ENCODE measurements at places on chromosomes 12 and 14. TPM values are rescaled to one million over a fixed set of nuclear protein-coding genes. Genes with fewer than 3 reads are reported as not detected.

Gene TEAD4
- total RNA-seq: 3.7 TPM

Gene DIO2
- total RNA-seq: not detected

Gene SERPINA9
- not detected for total RNA-seq

DNA sequence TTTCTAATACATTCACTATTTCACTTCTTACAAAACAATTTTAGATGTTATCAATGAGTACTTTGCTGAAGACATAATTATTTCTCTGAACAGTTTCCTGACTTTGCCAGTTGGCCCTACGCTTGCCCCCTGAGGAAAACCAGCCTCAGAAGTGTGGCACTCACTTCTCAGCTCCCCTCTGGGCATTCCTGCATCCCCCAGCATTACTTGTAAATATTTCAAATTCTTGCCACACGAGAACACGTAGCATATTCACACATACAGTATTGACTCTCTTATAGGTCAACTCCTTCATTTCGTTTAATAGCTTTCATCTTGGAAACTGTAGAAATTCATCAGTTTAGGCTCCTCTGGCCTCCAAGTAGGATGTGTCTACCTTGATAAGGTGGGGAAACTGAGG lies 65.2 kb downstream of the OTX2 start:
- no peak for DNase-seq

GRCh38 chr14:65109357-65109756 lies 7.0 kb upstream of the MAX start:
- no peak for DNase-seq

DNA sequence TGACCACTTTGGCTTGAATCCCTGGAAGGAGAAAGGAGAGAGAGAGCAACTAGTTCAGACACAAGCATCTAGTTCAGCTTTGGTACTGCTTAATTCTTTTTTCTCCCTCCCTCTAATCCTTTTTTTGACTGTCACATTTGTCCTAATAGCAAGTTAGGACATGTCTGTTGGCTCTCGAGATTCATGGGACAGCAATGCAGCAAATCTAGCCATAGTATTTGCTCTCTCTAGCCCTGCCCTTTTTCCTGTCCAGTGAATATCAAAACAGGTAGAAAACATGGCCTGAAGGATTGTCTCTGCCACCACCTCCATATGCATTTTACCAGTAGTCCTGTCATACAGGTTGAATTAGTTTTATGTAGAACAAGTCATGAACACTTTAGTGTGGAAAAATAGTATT lies 116.4 kb downstream of the PTPRB start:
- no peak for DNase-seq

GRCh38 chr12:3366451-3367110 lies 124.4 kb upstream of the PRMT8 start:
- DNase-seq: no peak

GRCh38 chr12:68327896-68328295 lies 4.3 kb downstream of the MDM1 start:
- no peak for DNase-seq

DNA sequence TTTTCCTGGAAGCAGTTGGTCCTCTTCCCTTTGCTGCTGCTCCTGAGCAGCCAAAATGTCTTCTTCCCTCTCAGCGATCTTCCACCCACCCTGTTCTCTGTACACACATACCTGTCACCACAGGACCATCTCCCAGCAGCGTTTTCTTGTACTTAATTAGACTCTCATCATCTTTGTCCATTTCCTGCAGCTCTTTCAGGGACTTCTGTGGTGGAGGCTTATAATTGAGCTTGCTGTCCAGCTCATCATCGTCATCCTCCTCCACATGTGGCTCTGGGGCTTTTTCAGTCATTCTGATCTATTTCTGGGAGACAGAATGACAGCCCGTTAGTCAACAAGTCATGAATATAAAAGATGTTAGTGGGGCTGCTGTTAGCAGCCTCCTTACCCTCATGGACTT lies 11.0 kb downstream of the ARHGDIB start:
- DNase-seq: no peak

Data from activated naive CD8-positive, alpha-beta T cell treated with anti-CD3 and anti-CD28 coated beads for 36 hours (primary cell).